Mesothelial cell of epicardium (in vitro differentiated cells): ENCODE measurements at places on chromosomes 4 and X.

DNA sequence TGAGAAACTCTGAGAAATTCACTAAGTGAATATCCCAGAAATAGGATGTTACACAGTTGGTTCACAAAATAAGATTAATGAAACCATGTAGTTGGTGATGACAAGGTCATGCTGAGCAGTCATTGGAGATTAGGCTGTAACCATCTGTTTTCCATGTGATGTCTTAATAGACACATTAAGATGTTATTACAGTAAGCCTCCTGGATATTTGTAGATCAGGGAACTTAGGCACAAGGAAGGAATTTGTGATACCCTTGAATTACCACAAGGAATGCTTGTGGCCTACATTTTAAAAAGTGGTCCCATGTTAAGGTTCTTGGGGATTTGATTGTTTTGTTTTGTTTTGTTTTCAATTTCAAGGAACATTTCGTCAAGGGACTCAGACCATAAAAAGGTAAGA lies 185.6 kb upstream of the BANK1 start:
- peaks cover 5% of the 10 kb centered on the region for H3K27me3 ChIP-seq
- H3K4me3 ChIP-seq: no peak overlapping the region
- no peak for DNase-seq

DNA sequence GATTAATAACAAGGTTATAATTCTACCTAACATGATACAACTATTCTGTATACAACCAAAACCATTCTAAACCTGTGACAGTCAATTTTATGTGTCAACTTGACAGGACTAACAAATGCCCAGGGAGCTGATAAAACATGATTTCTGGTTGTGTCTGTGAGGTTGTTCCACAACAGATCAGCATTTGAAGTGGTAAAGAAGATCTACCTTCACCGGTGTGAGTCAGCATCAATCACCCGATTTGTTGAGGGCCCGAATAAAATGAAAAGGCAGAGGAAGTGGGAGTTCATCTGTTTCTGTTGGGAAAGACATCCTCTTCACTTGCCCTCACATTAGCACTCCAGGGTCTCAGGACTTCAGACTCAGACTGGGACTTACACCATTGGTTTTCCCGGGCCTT lies 187.9 kb downstream of the MAB21L2 start:
- H3K27me3 ChIP-seq: no peaks in the 10 kb centered on the region
- no peaks in the 10 kb centered on the region for H3K4me1 ChIP-seq
- H3K4me3 ChIP-seq: no peak overlapping the region
- peaks cover 17% of the 10 kb centered on the region for H3K36me3 ChIP-seq
- no peak for DNase-seq
- no peak overlapping the region for H3K27ac ChIP-seq

DNA sequence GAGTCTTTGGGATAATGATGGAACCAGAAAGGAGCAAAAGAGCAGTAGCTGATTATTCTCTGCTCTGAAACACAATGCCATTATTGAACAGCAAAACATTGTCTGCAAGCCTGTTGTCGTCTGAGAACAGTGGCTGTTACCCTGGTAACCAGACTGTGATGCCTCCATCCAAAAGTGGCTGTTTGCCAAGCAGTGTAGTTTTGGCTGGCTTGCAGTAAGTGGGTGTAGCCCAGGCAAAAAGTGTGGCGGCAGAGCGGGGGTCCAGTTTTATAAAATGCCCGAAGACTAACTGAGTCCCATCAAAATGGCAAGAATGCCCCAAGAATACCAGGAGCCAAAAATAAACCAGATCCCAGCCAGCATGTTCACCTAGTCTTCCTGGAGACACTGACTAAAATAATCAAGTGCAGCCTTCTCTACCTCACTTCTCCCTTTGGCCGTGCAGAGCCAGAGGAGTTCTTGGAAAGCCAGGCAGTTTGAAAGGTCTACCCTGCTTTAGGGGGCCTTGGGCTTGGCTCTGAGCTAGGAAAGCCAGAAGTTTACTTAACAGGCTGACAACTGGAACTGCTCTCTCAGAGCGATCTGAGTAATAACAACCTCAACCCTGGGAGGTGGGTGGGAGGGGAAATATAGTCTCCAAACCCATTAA lies 2.6 kb downstream of the PLP1 start:
- peaks cover 10% of the 10 kb centered on the region for H3K27me3 ChIP-seq
- H3K36me3 ChIP-seq: no peaks in the 10 kb centered on the region
- no peak overlapping the region for H3K4me3 ChIP-seq
- H3K27ac ChIP-seq: no peak overlapping the region
- no peaks in the 10 kb centered on the region for H3K4me1 ChIP-seq
- DNase-seq: no peak

DNA sequence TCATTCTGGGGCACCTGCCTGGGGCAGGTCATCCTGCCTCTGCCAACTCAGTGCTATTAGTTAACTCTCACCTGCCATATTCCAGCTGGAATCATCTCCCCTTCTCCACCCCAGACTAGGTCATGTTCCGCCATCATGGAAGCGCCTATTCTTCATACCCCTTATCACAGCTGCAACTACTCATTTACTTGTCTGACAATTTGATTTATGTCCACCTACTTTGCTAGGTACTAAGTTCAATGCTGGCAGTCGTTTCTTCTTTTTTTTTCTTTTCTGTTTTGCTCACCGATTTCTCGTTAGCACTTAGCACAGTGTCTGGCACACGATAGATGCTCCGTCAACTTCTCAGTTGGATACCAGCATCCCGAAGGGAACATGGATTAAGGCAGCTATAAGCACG lies 1.1 kb upstream of the FMR1 start:
- H3K4me3 ChIP-seq: peak overlapping the region; percentile 71
- peak overlapping the region; percentile 95 for H3K27ac ChIP-seq
- no peak for DNase-seq
- H3K27me3 ChIP-seq: no peaks in the 10 kb centered on the region
- peaks cover 30% of the 10 kb centered on the region for H3K4me1 ChIP-seq
- H3K36me3 ChIP-seq: peaks cover 2% of the 10 kb centered on the region

- H3K27ac ChIP-seq: peak overlapping the region; percentile 27
- H3K36me3 ChIP-seq: peaks cover 18% of the 10 kb centered on the region
- no peaks in the 10 kb centered on the region for H3K27me3 ChIP-seq
- DNase-seq: no peak
- H3K4me3 ChIP-seq: no peak overlapping the region
Observed at GRCh38 chr4:77010841-77011354, 61.3 kb downstream of the SEPTIN11 start.

DNA sequence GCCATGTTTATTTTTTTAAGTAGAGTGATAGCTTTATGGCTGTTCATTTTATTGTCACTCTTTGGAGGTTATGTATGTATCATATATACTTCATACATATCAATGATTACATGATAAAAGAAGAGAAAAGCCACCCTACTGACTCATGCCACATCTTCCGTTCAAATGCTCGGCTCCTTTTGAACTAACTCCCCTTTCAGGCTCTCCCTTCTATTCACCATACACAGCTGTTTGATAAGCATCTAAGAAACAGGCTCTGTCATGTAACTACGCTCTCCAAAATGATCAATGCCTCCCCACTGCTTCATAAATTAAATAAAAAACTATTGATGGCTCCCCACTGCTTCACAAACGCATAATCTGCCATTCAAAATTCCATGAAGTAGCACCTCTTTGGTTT lies 89.4 kb downstream of the SEL1L3 start:
- H3K36me3 ChIP-seq: peaks cover 19% of the 10 kb centered on the region
- no peak overlapping the region for H3K4me3 ChIP-seq
- H3K27ac ChIP-seq: no peak overlapping the region
- no peak for DNase-seq

GRCh38 chrX:84487365-84488353 lies 14.6 kb downstream of the HDX start:
- no peaks in the 10 kb centered on the region for H3K4me1 ChIP-seq
- H3K27me3 ChIP-seq: no peaks in the 10 kb centered on the region
- no peak overlapping the region for H3K27ac ChIP-seq
- H3K36me3 ChIP-seq: peaks cover 41% of the 10 kb centered on the region
- no peak for DNase-seq
- H3K4me3 ChIP-seq: no peak overlapping the region

DNA sequence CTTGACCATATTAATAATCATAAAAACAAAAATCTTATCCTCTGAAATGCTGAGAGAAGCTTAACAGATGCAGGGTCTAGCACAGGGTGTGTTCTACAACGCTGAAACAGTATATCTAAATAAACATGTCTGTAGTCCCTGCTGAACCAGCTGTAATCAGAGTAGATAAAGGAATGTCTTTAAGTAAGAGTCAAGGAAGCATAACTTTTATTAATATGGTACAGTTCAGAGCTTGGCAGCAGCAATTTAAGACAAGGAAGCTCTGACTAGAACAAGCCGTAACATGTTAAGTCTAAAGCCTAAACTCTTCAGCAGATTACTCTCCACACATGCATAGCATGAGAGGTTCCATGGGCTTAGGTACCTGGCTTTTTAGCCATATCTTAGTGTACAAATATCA lies 36.1 kb downstream of the NFKB1 start:
- peak overlapping the region; percentile 56 for H3K27ac ChIP-seq
- DNase-seq: no peak
- peaks cover 13% of the 10 kb centered on the region for H3K4me1 ChIP-seq
- peaks cover 8% of the 10 kb centered on the region for H3K36me3 ChIP-seq
- H3K27me3 ChIP-seq: no peaks in the 10 kb centered on the region

DNA sequence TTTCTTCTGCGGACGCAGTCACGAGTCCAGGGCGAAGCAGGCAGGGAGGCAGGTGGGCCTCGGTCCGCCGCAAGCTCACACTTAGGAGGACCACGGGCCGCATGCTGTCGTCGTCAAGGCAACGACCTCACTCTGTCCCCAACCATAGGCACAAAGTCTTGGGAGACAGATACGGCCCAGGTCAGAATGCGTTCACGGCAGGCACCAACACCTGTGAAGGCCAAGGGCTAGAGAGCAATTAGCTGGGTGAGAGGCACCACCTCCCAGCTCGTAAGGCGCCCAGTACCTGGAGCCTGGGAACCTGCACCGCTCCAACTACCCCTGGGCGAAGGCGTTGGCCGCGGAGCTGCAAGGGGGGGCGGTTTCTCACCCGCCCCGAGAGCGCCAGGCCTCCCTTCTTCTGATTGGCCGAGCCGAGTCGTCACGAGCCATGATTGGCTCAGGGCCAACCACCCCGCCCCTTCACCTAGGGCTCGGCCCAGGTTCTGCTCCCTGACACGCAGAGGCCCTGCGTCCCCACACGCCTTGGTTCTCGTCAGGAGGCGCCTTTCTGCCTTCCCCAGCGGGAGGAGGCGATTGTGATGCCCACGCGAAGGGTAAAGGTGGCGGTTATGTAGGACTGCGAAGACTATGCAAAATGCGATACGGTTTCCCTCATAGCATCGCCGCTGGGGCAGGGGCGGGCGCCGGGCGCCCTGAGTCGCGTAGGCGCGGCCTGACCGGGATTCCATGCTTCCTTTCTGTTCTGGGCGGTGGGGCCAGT lies at the start of gene CDKL2:
Gene CDKL2, minus strand, starts transcription at position 355 of the 763 bp plus-strand sequence. CDS start 4,540 bp downstream, outside the sequence.
- H3K4me1 ChIP-seq: peaks cover 11% of the 10 kb centered on the region
- H3K27ac ChIP-seq: peak within 1 kb of the TSS; percentile 72
- no peaks in the 10 kb centered on the region for H3K36me3 ChIP-seq
- peak; percentile 64 for DNase-seq
- no peaks in the 10 kb centered on the region for H3K27me3 ChIP-seq
- H3K4me3 ChIP-seq: peak within 1 kb of the TSS; percentile 72

GRCh38 chr4:152259866-152260265 lies 276.0 kb downstream of the FBXW7 start:
- no peak overlapping the region for H3K27ac ChIP-seq
- no peaks in the 10 kb centered on the region for H3K27me3 ChIP-seq
- H3K4me1 ChIP-seq: peaks cover 17% of the 10 kb centered on the region
- no peak overlapping the region for H3K4me3 ChIP-seq
- DNase-seq: no peak

DNA sequence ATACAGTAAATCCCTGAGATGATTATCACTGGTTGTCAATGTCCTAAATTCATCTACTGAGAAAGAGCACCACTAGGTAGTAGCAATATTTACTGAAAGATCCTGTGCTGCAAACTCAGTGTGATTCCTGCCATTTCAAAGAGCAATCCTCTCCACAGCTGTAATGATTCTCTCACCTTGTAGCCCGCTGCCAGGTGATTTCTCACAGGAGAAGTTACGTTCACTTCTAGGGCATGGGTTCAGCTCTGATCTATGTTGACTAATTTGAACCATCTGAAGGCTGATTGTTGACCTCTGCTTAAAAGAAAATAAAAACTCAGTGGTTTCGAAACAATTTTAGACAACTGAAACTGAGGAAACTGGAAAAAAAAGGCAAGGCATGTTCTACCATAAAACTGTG lies 197.0 kb downstream of the FAT4 start:
- no peak overlapping the region for H3K4me3 ChIP-seq
- no peaks in the 10 kb centered on the region for H3K4me1 ChIP-seq
- DNase-seq: no peak
- H3K27ac ChIP-seq: no peak overlapping the region
- H3K27me3 ChIP-seq: no peaks in the 10 kb centered on the region

DNA sequence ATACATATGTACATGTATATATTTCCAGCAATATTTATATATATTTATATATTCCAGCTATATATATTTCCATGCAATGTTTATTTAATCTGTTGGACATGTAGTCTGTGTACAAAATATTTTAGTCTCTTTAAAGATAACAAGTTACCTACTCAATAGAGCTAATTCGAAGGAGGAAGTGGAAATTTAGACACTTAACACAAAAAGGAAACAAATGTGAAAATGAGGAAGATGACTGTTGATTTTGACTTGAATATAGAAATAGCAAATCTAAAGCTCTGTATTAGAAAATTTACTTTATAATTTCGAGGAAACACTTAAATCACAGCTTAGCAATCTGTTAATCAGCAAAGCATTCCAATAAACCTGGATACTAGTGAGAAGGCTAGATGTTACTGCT lies 1064.4 kb downstream of the PCDH7 start:
- no peaks in the 10 kb centered on the region for H3K36me3 ChIP-seq
- no peak overlapping the region for H3K4me3 ChIP-seq
- H3K4me1 ChIP-seq: peaks cover 9% of the 10 kb centered on the region
- no peaks in the 10 kb centered on the region for H3K27me3 ChIP-seq
- H3K27ac ChIP-seq: no peak overlapping the region

DNA sequence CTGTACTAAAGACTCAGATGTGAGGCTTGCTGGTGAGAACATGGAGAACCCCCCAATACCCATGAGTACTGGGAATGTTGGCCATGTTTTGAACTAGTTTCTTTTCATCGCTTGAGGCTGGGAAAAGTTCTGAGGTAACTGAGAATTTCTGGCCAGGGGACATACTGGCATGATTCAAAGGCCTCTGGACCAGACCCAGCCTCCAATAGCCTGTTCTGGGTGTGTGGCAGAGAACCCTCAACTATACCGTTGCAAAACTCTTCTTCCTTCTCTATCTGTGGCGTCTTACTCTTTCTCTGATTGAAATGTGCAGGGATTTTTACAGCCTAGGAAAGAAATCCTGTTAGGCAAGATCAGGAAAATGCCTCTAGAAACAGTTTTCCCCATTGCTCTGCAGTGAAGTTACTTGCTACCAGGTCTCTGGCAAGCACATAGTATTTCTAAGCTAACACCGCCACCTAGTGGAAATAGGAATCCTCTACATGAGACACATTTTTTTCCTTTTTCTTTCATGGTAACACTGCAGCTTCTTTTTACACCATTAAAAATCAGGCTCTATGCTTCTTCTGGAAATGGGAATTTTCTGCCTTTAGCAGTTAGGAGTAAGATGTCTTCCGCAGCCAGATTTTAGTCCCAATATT lies 170.7 kb upstream of the ZCCHC13 start:
- peaks cover 5% of the 10 kb centered on the region for H3K36me3 ChIP-seq
- peaks cover 2% of the 10 kb centered on the region for H3K4me1 ChIP-seq
- no peak overlapping the region for H3K27ac ChIP-seq
- DNase-seq: no peak
- no peaks in the 10 kb centered on the region for H3K27me3 ChIP-seq
- H3K4me3 ChIP-seq: no peak overlapping the region

- H3K27me3 ChIP-seq: no peaks in the 10 kb centered on the region
- H3K36me3 ChIP-seq: no peaks in the 10 kb centered on the region
- H3K27ac ChIP-seq: no peak overlapping the region
- DNase-seq: no peak
- no peaks in the 10 kb centered on the region for H3K4me1 ChIP-seq
Observed at GRCh38 chrX:105349476-105349875, 129.0 kb upstream of the TEX13A start.
